Stimulated activated CD4-positive, alpha-beta T cell treated with anti-CD3 and anti-CD28 coated beads, Interleukin-1b, Interleukin-23, amount 100 ng/mL, for 1 hour (primary cell): ENCODE measurements at places on chromosomes 4 and X.

DNA sequence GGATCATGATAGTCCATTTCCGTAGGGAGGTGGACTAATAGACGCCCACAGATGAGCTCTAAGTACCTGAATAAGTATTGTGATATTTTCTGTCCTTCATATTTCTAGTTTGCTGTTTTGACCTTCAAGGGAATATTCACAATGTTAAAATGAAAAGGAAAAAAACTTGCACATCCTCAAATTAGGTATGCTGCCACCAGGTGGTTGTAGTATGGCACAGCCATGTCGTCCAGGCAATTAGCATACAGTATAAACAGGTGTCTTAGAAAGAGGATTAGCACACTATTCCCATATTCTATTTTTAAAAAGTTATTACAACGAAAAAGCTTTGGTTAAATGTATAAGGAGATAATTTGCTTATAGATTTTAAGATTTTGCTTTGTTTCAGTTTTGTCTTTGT lies 802.0 kb downstream of the RPA4 start:
- no peak for DNase-seq

DNA sequence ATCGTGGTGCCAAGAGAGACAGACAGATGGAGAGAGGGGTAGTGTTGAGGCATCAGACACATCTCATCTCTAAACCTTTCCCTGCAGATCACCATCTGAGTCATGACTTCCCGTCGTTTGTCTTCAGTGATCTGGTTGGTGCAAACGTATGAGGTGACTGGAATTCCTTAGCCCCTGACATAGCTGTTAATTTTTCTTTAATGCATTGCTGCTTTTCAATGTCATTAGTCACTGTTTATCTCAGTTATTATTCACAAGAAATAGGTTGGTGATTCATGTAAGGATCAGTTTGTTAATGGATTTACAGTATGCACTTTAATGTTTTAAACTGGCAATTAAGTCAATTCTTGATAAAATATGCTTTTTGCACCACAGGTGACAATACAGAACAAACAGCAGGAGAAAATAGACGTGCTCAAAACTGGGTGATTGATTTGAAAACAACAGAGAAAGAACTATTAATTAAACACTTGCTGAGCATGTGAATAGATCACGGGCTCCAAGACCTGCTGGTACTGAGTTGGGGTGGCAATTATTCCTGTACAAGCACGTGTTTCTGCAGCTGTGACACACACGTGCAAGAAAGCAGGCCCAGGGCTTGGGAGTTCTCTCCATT lies 1.3 kb upstream of the TMEM154 start:
- no peak for DNase-seq

GRCh38 chr4:16439768-16440167 lies 213.5 kb upstream of the TAPT1 start:
- no peak for DNase-seq

DNA sequence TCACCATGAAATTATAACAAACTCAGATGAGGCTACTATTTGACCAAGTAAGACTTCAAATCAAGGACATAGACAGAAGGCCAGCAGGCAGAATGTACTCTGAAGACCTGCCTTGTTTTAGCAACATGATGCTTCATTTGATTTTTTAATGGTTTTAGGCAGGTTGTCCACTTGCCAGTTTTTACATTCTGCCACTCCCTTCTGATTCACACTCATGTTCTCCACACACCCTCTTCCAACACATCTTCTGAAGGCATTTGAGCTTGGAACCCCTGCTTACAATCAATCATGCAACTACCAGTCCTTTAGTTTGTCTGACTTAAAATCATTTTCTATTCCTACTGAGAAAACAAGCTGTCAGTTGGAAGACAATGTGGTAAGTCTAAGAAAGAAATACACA lies 114.9 kb upstream of the SMIM31 start:
- DNase-seq: no peak

DNA sequence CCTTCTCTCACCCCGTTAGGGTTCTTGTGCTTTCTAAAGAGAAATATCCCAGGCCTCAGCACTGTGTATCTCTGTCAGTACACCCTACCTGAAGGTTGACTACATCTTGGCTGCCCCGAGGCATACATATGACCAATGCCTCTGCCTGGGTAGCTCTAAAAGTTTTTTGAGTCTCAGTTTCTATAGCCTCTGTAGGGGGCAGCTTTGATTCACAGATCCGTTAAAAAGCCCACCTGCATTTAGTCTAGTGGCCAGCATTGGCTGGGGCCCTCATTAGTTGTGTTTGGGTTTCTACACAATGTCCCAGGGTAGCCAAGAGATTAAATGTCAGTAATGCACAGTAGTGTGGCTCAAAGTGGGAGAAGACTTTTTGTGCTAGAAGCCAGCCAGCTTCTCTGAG lies 151.1 kb downstream of the CFAP299 start:
- DNase-seq: no peak

DNA sequence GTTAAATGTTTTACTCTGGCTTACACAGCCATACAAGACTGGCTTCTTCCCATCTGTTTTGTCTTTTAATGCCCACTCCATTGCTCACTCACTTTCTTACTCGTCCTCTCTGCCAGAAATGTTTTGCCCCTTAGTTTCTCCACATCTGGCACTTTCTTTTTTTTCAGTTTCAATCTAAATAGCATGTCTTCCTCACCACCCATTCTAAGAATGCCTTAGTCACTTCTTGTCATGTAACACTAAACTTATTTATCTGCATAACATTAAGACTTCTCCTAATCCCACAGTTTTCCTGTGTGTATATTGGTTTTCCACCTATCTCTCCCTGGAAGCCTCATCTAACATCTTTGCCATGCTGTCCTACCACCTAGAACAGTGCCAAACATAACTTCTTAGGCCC lies 119.3 kb downstream of the ADAMTS3 start:
- no peak for DNase-seq

GRCh38 chr4:87803421-87803820 lies 4.1 kb downstream of the IBSP start:
- no peak for DNase-seq

DNA sequence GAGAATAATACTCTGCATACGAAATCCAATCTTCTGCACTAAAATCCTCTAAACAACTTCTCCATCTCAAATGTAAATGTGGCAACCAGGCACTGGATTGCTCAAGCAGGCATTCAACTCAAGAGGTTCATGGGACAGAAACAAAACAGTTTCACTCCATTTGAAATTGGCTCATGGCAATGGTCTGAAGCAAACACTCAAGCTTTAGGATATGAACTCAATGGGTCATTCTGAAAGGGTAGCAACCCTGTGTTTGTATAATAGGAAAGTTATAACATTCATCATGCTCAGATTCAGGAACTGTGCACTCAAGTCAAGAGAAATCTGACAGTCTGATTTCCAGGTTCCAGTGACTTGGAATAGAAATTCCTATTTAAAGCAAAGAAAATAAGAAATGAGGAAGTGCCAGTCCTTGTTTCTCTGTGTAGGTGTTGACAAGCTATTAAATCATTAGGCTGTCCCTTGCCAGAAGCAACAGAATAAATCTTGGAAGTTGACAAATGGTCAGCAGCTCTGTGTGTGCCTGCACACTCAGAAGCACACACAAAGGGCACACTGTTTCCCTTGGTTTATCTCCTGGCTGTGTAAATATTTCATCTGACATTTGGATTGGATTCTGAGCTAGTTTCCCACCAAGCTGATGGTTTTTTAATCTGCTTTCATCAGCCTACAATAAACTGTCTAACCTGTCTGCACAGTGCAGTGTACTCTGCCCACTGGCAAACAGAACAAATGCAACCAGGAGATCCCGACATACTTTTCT lies 75.9 kb upstream of the CITED1 start:
- DNase-seq: no peak

- DNase-seq: no peak
Measured at GRCh38 chrX:153981771-153982533, 9.4 kb downstream of the TMEM187 start.

GRCh38 chr4:2428496-2429213 lies 9.9 kb downstream of the CFAP99 start:
- DNase-seq: no peak

DNA sequence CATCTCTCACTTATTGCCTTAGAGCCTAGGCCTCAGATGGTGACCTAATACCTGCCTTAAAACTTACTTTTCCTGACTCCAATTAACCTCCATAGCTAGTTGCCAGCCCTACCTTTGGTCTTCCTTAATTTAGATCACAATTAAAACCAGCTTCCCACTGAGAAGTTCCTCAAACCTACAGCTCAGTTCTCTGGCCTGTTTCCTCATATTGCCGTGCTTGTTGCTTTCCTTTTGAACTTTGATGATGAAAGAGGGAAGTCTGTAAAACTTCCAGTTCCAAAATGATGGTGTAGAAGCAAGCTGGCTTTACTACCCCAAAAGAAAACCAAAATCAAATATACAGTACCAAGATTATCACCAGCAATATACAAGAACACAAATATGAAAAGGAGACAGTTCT lies 28.9 kb upstream of the CAMK2D start:
- no peak for DNase-seq
